ENCODE measurements at places on chromosomes 6 and 20.

DNA sequence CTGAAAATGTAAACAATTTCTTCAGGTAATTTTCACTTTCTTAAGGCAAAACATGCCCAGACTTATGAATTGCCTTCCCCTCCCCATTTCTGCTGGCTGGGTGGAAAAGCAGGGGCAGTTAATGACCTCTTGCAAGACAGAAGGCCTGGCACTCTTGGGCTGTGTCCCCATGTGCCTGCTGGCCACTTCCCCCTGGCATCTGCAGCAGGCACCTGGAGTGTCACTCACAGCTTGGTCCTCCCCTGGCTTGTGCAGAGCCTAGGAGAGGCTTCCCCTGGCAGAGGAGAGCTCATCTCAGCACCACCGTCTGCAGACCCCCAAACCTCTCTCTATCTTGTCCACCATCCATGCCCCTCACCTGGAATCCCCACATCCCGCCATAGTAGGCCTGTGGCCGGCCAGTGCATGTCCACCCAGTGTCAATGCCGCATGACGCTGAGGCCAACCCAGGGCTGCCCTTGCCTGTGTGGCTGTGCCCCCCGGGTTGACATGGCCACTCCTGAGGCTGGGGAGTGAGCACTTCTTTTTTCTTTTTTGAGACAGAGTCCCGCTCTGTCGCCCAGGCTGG, 83.5 kb upstream of the SLC22A23 start:
- DNase-seq: no peak

- DNase-seq: no peak
These were observed 102.9 kb downstream of the CDH4 start for GRCh38 chr20:61354901-61355495.

- no peak for DNase-seq
These were observed 15.2 kb downstream of the SLC52A3 start for GRCh38 chr20:753136-753535.

- DNase-seq: no peak
These were observed 118.1 kb upstream of the AFDN start for GRCh38 chr6:167708501-167709094.

GRCh38 chr6:155152211-155153076, 111.4 kb upstream of the CLDN20 start:
- no peak for DNase-seq

GRCh38 chr20:4787820-4788219, 66.1 kb downstream of the PRND start:
- DNase-seq: no peak

GRCh38 chr20:25274891-25275812, 27.3 kb downstream of the PYGB start:
- peak; percentile 11 for DNase-seq

- DNase-seq: no peak
These were observed 34.8 kb upstream of the FILIP1 start for GRCh38 chr6:75528423-75528822.

- DNase-seq: no peak
These were observed 20.7 kb upstream of the RBBP8NL start for GRCh38 chr20:62448038-62448437.

DNA sequence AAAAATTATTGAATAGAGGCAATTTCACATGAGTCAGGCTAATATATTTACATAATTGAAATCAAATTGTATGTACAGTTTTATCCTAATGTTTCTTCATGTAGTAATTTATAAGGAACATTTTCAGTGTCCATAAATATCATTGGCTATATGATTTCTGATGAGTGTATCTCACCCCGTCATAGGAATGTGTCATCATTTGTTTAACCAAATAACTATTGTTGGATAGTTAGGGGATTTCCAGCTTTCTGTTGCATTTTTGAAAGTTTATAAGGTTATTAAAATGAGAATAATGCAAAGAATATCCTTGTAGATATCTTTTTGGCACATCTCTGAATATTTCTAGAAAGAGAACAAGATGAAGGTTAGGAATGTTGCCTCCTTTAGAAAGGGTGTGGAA, 39.0 kb downstream of the SYTL3 start:
- no peak for DNase-seq

GRCh38 chr6:53335224-53335994, 13.3 kb downstream of the ELOVL5 start:
- DNase-seq: no peak

DNA sequence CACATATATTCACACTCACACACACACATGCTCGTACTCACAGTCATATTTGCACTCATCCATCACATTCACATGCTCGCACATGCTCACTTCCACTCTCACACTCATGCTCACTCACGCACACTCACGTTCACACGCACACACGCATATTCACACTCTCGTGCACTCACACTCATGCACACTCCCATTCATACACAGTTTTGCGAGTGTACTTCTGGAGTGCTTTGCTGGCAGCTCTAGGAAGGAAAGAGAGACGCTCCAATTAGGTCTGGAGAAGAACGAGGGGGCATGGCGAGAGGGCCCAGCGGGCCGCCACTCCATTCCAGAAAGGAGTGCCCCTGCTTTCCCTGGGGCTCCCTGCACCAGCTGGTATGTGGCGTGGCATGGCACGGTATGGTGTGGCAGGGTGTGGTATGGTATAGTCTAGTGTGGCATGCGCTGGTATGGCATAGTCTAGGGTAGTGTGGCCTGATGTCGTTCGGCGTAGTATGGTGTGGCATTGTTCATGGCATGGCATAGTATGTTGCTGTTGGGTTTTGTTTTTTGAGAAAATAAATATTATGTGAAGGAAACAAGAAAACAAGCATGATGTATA, 216.8 kb upstream of the CDYL start:
- DNase-seq: no peak

GRCh38 chr6:52663120-52663935, 7.6 kb upstream of the TMEM14A start:
- DNase-seq: no peak

GRCh38 chr6:84791233-84791632, 26.8 kb upstream of the TBX18 start:
- DNase-seq: no peak

GRCh38 chr6:7505189-7505699, 36.2 kb upstream of the DSP start:
- peak; percentile 59 for DNase-seq

DNA sequence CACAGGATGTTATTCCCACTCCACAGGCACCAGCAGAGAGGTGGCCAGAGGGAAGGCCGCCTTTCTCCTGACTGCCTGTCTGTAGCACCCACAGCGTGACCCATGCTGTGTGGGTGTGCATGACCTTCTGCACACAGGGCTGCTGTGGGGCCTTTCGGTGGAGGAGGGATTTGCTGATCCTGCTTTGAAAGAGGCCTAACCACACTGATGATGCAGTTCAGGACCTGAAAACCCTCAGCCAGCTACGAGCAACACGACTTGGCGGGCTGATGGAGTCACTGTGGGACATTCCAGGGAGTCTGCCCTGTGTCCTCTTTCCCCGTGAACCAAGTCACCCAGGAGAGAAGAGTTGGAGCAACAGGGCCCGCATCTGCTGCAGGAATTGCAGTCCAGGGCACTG, 49.1 kb downstream of the SYTL3 start:
- DNase-seq: no peak

- peak; percentile 25 for DNase-seq
These were observed 93.6 kb upstream of the BHLHE23 start for GRCh38 chr20:63100174-63100925.

GRCh38 chr6:128742900-128743299, 140.0 kb upstream of the LAMA2 start:
- DNase-seq: no peak

DNA sequence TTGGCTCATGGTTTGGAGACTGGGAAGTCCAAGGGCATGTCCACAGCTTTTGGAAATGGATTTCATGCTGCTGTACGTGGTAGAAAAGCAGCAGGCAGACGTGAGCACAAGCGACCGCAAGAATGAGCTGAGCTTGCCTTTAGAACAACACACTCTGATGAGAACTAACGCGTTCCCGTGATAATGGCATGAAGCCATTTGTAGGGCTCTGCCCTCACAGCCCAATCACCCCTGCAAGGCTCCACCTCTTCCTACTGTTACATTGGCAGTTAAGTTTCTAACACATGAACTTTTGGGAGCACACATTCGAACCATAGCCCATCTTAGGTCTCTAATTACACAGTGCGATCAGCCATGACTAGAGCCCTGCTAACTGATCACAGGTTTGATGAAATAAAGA, 107.5 kb upstream of the TMEM170B start:
- no peak for DNase-seq

GRCh38 chr20:5781798-5782750, 31.9 kb downstream of the SHLD1 start:
- DNase-seq: no peak

DNA sequence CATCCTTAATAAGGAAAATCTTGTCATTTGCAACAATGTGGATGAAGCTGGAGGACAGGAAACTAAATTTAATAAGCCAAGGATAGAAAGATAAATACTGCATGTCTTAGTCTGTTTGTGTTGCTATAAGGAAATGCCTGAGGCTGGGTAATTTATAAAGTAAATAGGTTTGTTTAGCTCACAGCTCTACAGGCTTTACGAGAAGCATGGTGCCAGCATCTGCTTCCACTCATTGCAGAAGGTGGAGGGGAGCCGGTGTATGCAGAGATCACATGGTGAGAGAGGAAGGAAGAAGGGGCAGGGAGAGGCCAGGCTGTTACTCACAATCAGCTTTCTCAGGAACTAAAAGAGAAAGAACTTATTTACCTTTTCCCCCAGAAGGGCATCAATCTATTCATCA, 118.9 kb upstream of the SMLR1 start:
- no peak for DNase-seq

- DNase-seq: no peak
These were observed 14.8 kb downstream of the CD2AP start for GRCh38 chr6:47492355-47492754.

- no peak for DNase-seq
These were observed 30.4 kb upstream of the STXBP5 start for GRCh38 chr6:147173675-147174308.
